B cell (primary cell): ENCODE measurements at places on chromosomes 2 and 18. TPM values are rescaled to one million over a fixed set of nuclear protein-coding genes. Genes with fewer than 3 reads are reported as not detected.
A peak's percentile ranks its signal among the peaks of the same experiment; 100 is the strongest.

Gene COL5A2
- total RNA-seq: 0.44 and 0.66 TPM in 2 replicates

GRCh38 chr2:123648016-123648415 is 377.1 kb upstream of the CNTNAP5 start:
- H3K27ac ChIP-seq: no peak overlapping the region
- H3K27me3 ChIP-seq: no peaks in the 10 kb centered on the region
- no peaks in the 10 kb centered on the region for H3K36me3 ChIP-seq
- no peaks in the 10 kb centered on the region for H3K4me1 ChIP-seq
- no peak overlapping the region for H3K4me3 ChIP-seq

GRCh38 chr2:71667256-71668182 is 214.2 kb downstream of the DYSF start:
- no peak overlapping the region for H3K27ac ChIP-seq
- no peak for DNase-seq
- H3K4me1 ChIP-seq: no peaks in the 10 kb centered on the region
- H3K27me3 ChIP-seq: no peaks in the 10 kb centered on the region
- no peaks in the 10 kb centered on the region for H3K36me3 ChIP-seq
- H3K4me3 ChIP-seq: no peak overlapping the region

DNA sequence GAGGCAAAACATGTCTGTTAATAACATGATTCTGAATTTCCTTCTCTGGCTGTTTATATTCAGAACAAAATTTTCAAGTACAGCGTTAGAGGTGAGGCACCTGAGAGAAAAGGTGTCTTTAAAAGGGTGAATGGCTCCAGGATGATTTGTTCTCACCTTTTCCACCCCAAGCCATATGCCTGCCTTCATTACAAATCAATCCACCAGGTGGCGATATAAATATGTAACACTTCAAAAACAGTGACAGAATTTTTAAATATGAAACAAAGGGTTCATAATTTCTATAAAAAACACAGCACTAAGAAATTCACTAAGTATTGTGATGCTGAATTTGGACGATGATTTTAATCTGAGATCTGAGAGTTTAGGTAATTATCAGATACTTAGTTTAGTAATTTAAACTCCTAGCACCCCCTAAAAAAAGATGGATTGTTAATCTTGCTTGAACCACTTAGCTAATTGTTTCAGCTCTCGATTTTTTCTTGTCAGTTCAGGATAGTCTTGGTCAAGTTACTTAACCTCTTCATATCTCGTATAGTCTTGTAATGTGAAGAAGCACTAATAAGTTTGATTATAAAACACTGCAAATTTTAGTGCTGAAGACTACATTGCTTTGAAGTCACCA is 528.8 kb downstream of the CPS1 start:
- no peak overlapping the region for H3K4me3 ChIP-seq
- H3K27ac ChIP-seq: no peak overlapping the region
- peak; percentile 7 for DNase-seq
- no peaks in the 10 kb centered on the region for H3K4me1 ChIP-seq
- H3K27me3 ChIP-seq: no peaks in the 10 kb centered on the region
